ENCODE measurements at places on chromosomes 6 and 20. TPM values are rescaled to one million over a fixed set of nuclear protein-coding genes. Genes with fewer than 3 reads are reported as not detected.

DNA sequence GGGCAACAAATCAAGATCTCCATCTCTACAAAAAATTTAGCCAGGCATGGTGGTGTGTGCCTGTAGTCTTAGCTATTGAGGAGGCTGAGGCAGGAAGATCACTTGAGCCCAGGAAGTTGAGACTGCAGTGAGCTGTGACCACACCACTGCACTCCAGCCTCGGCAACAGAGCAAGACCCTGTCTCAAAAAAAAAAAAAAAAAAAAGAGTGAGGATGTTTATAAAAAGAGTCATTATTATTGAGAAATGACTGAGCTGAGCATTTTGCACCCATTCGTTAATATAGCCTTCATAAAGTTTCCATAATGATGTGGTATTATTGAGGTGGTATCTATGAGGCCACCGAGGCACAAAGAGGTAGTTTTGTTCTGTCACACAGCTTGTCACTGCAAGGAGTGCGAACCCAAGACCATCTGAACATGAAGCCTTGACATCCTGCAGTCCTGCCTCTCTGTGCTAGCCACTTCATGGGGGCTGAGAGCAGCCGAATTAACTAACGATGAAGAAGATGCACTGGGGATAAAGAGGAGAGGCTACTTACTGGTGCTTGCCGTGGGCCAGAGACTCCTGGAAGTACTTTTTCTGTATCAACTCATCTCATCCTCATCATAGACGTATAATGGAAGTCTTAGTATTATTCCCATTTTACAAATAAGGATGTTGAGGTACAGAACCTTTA, 175.5 kb downstream of the BCAS1 start:
- DNase-seq, result peak; percentile 72

DNA sequence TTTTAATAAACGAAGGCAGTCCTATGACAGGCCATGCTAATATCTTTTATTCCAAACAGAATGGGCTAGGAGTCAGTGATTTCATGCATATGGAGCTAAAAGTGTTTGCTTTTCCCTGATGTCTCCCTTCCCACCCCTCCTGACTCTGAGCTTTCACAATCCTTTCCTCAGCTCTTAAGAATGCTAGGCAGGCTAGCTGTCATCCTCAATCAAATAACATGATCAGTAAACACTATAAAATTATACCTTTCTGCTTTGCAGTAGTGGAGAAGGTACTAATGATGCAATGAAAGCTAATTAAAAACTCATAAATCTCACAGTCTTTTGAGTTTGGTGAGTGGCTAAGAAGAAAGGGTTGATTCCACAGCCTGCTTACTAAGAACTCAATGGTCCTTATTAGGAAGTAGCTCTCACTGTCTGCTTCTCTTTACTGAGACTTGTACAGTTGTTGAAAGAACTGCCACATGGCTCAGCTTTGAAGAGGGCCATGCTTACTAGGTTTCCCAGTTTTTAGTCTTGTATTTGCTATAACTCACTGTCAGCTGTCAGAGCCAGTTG, 250.9 kb upstream of the JAG1 start:
- DNase-seq, result no peak

DNA sequence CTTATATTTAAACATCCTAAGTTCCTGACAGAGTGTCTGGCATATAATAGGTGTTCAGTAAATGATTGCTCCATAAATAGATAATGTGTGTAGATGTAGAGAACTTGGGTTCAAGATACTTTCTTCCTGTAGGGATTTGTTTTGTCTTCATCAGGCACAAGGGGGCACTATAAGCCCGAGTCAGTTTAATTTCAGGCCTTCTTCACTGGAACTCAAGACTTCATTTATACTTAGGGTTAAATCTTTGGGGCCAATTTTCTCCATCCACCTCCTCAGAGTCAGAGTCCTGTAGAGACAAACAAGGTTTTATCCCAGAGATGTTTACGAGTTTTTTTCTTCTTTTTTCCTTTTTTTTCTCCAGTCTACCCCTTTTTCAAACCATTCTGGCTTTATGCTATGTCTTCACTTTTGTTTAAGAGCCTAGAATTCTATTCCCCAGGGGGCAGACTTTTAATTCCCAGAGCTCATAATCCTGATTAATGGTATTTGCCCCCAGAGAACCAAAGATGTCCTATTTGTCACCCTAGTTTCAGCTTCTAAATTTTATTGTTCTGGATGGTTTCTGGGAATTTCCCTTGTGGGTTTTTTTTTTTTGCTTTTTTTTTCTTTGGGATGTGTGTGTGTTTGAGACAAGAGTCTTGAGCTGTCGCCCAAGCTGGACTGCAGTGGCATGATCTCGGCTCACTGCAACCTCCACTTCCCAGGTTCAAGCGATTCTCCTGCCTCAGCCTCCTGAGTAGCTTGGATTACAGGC, 88.4 kb downstream of the HFE start:
- DNase-seq, result peak; percentile 79

- no peak for DNase-seq
Measured at GRCh38 chr6:89974834-89975233, 80.6 kb downstream of the GJA10 start.

Gene ADAM33
- total RNA-seq, result not detected

Gene RAET1L
- not detected for total RNA-seq

Gene SLC16A10
- not detected for total RNA-seq

Gene IFNGR1
- 23.6 TPM for total RNA-seq

DNA sequence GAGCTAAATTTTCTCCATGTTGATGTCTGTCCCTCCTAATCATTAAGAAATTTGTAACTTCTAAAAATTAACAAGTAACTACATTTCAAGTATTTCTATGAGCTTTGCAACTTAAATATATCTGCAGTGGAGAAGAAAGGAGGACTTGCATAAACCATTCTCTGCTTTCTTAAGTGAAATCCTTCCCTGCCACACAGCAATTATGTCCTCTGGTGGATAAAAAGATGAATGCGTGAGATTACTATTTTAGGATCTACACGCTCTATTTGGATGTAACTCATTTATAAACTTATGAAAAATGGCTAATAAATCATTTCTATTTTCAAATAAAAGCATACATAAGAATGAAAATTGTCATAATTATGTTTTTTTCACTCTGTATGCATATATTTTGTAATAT, 338.0 kb upstream of the PTCHD4 start:
- no peak for DNase-seq

- peak; percentile 84 for DNase-seq
Measured at GRCh38 chr20:35992713-35993335, 24.4 kb downstream of the CNBD2 start.

Gene SAMD10
- 13.3 TPM for total RNA-seq

Gene SEL1L2
- not detected for total RNA-seq

DNA sequence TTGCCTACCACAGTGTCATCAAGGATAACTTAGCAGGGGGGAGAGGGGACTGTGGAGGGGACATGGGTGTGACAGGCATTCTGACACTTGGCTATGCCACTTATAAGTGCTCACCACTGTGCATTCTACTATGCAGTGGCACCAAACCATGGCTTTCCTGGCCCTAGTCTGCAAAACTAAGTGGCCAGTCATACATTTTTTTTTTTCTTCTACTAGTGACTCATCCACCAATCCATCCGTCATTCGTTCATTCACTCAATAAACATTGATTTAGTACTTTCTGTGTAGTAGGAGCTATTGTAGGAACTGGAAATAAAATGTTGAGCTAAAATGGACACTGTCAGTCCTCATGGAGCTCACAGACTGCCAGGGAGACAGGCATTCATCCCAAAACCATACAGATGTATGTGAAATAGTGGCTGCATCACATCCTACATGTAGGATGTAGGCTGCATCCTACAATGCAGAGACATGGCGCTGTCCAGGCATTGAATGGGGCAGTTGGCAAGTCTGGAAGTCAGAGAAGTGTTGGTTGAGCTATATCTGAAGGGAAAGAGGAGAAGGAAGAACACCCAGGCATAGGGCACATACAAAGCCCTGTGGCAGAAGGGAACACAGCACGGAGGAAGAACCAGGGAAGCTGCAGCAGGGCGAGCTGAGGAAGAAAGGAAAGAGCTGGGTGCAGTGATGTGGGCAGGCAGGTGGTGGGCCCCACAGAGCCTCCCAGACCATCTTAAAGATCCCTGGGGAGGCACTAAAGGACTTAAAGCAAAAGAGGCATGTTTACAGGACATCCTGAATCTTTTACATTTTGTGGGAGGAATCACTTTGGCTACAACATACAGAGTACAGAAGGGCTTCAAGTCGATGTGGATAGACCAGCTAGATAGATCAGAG, 224.4 kb downstream of the UST start:
- DNase-seq, result no peak

Gene MYCT1
- 2.9 TPM for total RNA-seq

Gene ZSCAN12
- total RNA-seq, result 8.4 TPM

Gene ENPP3
- total RNA-seq, result 1.3 TPM

DNA sequence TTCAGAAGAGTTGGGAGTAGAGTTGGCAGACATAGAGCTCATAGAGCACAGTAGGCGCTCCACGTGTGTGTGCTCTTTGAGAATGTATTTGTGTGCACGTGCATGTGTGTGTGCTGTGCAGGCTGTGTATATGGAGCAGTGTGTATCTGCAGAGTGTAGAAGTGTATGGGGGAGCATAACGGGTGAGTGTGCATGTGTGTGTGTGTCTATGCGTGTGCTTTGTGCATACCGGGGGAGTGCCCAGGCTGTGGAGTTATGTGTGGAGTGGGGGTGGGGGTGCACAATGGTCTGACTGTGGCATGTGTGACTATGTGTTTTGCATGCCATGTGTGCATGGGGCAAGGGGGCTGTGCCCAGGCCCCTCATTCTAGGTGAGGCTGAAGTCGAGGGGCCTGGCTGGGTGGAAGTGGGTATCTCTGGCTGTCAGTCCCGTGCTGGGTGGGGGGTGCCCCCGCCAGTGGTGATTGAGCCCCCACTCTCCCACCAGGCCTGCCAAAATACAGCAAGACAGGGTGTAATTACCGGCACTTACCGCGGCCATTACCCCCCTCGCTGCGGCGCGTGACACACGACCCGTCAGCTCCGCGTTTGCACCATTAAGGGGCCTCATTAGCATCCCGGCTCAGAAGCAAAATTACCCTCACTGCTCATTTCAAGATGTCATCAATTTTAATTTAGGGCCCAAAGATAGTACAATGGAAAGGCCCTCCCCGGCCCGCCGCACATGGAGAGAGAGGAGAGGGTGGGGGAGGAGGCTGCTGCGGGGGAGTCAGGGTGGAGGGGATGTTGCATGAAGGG, 39.1 kb downstream of the MDFI start:
- DNase-seq, result no peak

- no peak for DNase-seq
Measured at GRCh38 chr6:111623046-111623718, 17.5 kb upstream of the TRAF3IP2 start.
